ENCODE measurements at places on chromosomes 5 and 9.

GRCh38 chr9:27248702-27249101, 48.2 kb downstream of the EQTN start:
- no peak for DNase-seq

DNA sequence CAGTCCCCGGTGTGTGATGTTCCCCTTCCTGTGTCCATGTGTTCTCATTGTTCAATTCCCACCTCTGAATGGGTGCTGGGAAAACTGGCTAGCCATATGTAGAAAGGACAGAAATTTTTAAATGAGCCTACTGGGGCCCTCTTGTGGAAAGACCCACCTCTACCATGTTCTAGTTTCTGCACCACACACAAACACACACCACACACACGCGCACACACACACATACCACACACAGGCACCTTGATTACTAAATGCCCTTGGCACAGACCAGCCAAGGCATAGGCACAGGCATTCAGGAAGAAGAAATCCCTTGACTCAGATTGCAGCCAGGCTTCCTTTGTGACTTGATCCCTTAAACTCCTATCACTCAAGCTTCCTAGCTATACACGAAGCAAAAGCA, 60.5 kb downstream of the SIL1 start:
- DNase-seq = no peak

DNA sequence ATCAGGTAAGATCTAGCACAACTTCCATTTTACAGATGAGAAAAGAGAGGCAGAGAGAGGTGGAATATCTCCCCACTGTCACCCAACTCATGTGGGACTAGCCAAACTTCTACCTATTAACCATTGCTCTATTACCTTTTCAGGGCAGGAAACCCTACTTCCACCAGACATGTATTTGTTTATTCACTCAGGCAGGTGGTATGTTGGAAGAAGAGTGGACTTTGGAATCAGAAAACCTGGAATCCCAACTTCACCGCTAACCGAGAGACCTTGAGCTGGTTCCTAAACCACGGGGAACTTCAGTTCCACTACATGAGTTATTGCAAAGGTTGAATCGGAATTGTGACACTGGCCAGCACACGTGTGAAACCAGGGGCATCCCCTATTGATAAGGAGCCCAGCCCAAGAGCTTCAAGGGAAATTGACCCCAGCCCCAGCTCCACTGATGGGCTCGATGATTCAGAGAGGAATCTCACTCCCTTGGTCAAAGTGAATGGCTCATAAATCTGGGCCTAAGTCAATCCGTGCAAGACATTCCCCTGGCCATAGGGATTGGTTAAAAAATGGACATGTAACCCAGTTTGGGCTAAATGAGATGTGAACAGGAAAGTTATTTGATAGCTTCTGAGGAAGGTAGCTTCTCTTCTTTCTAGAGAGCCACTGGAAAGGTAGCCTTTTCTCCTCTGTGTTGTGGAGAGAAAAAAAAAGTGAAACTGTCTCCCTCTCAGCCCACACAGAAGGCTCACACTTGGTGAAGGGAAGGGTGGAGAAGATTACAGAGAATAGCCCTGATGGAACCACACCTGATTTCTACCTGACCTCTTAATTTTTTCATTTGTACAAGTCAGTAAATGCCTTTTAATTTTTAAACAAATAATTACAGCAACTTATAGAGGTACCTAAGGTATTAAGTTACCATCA, 5.5 kb upstream of the GLIS3 start:
- no peak for DNase-seq

DNA sequence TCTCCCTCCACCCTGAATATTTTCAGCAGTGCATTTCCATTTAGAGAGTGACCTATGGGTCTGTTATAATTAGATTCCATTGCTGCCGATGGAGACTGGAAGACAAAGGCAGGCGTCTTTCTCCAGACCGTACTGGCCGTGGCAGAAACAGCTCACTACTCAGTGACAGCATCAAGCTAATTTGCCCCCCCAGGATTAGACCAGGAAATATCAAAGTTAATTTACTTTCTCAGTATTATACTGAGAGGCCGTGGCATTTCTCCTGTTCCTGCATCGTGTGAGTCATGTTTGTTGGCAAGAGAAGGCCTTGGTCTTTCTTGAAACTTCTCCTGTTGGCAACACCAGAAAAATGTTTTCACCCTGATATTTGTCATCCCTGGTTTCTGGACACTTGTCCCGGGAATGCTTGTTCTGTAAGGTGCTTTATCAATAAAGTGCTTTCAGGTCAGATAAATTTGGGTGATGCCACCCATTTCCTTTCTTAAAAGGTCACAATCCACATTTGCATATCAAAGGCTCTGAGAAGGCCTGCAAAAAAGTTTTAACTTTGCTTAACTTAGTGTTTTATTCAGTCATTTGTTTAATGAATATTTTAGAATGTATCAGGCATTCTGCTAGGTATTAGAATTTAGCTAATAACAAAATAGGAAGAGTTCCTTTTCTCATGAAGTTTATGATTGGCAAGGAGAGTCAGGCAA, 28.4 kb downstream of the SV2C start:
- no peak for DNase-seq

- no peak for DNase-seq
Measured at GRCh38 chr5:5192681-5193080, 52.6 kb downstream of the ADAMTS16 start.

Data from activated naive CD4-positive, alpha-beta T cell treated with anti-CD3 and anti-CD28 coated beads for 36 hours (primary cell).